ENCODE measurements at places on chromosomes 6 and 20. TPM values are rescaled to one million over a fixed set of nuclear protein-coding genes. Genes with fewer than 3 reads are reported as not detected.

HTR1E gene
- not detected for total RNA-seq

LINC00237 gene
- not detected for total RNA-seq

XKR7 gene
- not detected for total RNA-seq

DUSP15 gene
- total RNA-seq = 9.2 TPM

TNF gene
- not detected for total RNA-seq

PRL gene
- not detected for total RNA-seq

PAK5 gene
- 0.21 TPM for total RNA-seq

KCNQ5 gene
- total RNA-seq = 2.1 TPM

HLA-DQB2 gene
- not detected for total RNA-seq

APMAP gene
- total RNA-seq = 110 TPM

GNMT gene
- total RNA-seq = not detected

OGFR gene
- total RNA-seq = 30.9 TPM

RIPPLY2 gene
- not detected for total RNA-seq

FOXF2 gene
- total RNA-seq = 21.5 TPM

TINAG gene
- total RNA-seq = not detected

GINS1 gene
- total RNA-seq = 20.3 TPM

NHLRC1 gene
- 0.04 TPM for total RNA-seq

DEF6 gene
- total RNA-seq = 0.43 TPM

TOX2 gene
- total RNA-seq = 0.12 TPM

FAM83C gene
- total RNA-seq = not detected

NMBR gene
- not detected for total RNA-seq
